Cardiac muscle cell (in vitro differentiated cells and primary cell): ENCODE measurements at places on chromosomes 4 and X. TPM values are rescaled to one million over a fixed set of nuclear protein-coding genes. Genes with fewer than 3 reads are reported as not detected.

Gene GPR34
- 0.24 and 0.34 TPM in 2 replicates for polyA plus RNA-seq

Gene FOXR2
- not detected in 2 replicates for polyA plus RNA-seq

Gene RBM47
- polyA plus RNA-seq: 0.11 and 1.4 TPM in 2 replicates

Gene MAGEC2
- not detected in 2 replicates for polyA plus RNA-seq

Gene FAT4
- polyA plus RNA-seq: 0.54 and 1.0 TPM in 2 replicates

Gene RAB41
- 0.26 TPM in 1 of 2 replicates, not detected in the other for polyA plus RNA-seq

Gene PRDM8
- polyA plus RNA-seq: 6.2 and 11.3 TPM in 2 replicates

Gene AWAT2
- not detected in 2 replicates for polyA plus RNA-seq

Gene VEGFC
- 4.2 and 4.9 TPM in 2 replicates for polyA plus RNA-seq

Gene TRAM1L1
- polyA plus RNA-seq: 3.6 and 6.3 TPM in 2 replicates

Gene PDE5A
- polyA plus RNA-seq: 16.6 and 19.3 TPM in 2 replicates

Gene ASB5
- polyA plus RNA-seq: 0.45 TPM in 1 of 2 replicates, not detected in the other

Gene MCUB
- 3.1 and 3.2 TPM in 2 replicates for polyA plus RNA-seq

Gene SULT1E1
- polyA plus RNA-seq: not detected in 2 replicates

Gene ASMT
- not detected in 2 replicates for polyA plus RNA-seq

Gene TASL
- polyA plus RNA-seq: not detected in 2 replicates

Gene GLOD5
- polyA plus RNA-seq: not detected in 2 replicates

Gene CCNB3
- 0.40 and 0.46 TPM in 2 replicates for polyA plus RNA-seq

Gene DGAT2L6
- not detected in 2 replicates for polyA plus RNA-seq

Gene PAK3
- 4.7 TPM in 2 replicates for polyA plus RNA-seq

Gene ERVMER34-1
- polyA plus RNA-seq: 2.9 and 3.2 TPM in 2 replicates

Gene NLRP2B
- 0.24 TPM in 1 of 2 replicates, not detected in the other for polyA plus RNA-seq

Gene ODAM
- 56.4 and 64.5 TPM in 2 replicates for polyA plus RNA-seq

Gene TAB3
- polyA plus RNA-seq: 8.5 and 10.1 TPM in 2 replicates

Gene PLAC1
- 2.0 and 2.7 TPM in 2 replicates for polyA plus RNA-seq

Gene SRPX
- polyA plus RNA-seq: 13.4 and 21.4 TPM in 2 replicates

Gene ODAPH
- polyA plus RNA-seq: 0.16 TPM in 1 of 2 replicates, not detected in the other

Gene IL2
- polyA plus RNA-seq: not detected in 2 replicates

Gene CT45A2
- polyA plus RNA-seq: not detected in 2 replicates
